GM23248 (cell line): ENCODE measurements at places on chromosomes 12 and 14.

- DNase-seq = no peak
These were observed 334 bp upstream of the TMEM132C start for GRCh38 chr12:128266541-128267130.

GRCh38 chr12:56243731-56244181, 13.9 kb downstream of the SLC39A5 start:
- DNase-seq = peak; percentile 44

DNA sequence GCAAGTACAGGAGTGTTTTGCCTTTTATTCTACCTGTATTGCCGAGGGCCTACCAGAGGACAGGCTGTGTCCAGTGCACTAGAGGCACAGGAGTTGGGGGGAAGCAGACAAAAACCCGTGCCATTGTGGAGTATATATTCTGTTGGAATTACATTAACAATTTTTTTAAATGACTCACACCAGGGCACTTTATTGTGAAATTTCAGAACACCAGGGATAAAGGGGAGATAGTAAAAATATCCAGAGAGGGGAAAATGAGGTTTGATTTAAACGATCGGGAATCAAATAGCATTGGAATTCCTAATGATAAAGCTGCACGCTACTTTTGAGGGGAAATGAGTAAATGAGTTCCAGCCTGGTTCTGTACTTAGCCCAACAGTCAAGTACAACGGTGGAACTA, 123.2 kb downstream of the PELI2 start:
- peak; percentile 44 for DNase-seq

GRCh38 chr12:75831402-75831801, 200.2 kb downstream of the PHLDA1 start:
- DNase-seq = no peak

- DNase-seq = no peak
These were observed 10.9 kb upstream of the TAC3 start for GRCh38 chr12:57027011-57027804.

DNA sequence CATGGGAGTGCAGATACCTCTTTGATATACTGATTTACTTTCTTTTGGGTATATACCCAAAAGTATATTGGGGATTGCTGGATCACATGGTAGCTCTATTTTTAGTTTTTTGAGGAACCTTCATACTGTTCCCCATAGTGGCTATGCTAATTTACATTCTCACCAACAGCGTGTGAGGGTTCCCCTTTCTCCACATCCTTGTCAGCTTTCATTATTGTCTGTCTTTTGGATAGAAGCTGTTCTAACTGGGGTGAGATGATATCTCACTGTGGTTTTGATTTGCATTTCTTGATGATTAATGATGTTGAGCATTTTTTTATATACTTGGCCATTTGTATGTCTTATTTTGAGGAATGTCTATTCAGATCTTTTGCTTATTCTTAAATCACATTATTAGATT, 44.1 kb upstream of the JDP2 start:
- no peak for DNase-seq

- no peak for DNase-seq
These were observed 326.6 kb downstream of the LRIG3 start for GRCh38 chr12:58593557-58594304.

DNA sequence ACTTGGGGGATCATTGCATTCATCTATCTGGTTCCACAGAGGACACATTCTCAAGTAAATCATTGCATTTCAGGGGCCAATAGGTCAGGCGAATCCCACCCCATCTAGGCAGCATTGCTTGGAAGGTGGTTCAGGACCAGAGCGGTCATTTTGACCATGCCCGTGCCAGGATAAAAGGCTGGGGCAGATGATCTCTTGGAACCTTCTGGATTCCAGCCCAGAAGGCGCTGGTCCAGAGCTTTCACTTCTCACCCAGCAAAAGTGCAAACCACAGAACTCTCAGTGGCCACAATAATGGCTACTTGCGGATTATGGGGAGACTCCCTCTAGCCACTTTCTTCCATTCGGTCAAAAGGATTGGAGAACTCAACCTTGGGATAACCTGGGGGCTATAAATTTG, 595 bp upstream of the KRT85 start:
- no peak for DNase-seq

- no peak for DNase-seq
These were observed 86.4 kb downstream of the STAB2 start for GRCh38 chr12:103673487-103673886.

- DNase-seq = no peak
These were observed 9.6 kb downstream of the RDH16 start for GRCh38 chr12:56947633-56948456.

DNA sequence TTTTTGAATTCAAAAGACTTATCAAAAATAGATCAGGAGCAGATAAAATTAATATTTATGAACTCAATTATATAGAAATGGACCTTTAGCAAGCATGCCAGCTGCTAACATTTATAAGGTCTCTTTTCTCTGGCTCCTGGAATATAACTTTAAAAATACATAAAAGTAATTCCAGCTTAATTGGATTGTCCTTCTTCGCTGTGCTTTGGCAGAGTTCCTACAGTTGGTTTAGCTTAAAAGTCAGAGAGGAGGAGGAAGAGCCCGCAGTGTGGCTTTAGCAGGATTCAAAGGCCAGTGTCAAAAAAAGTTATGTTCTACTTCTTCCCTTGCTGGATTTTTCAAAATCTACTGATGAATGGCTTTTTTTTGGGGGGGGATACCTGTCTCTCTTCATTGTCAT, 1484.9 kb upstream of the TMEM132C start:
- DNase-seq = no peak

DNA sequence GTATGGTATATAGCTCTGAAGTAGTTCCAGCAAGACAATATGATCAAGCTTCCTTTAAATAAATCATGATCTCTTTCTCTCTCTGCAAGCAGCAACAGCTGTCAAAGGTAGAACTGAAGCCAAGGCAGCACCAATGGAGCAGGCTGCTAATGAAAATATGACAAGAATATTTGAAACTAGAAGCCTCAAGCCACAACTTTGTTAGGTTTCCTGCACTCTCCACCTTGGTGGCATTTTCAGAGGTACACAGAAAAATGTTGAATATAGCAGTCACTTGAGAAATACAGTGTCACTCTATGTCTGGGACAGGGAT, 43.8 kb upstream of the PSMA6 start:
- DNase-seq = no peak

GRCh38 chr14:96252323-96252998, 3.5 kb upstream of the BDKRB1 start:
- DNase-seq = peak; percentile 57

GRCh38 chr12:26514364-26514763, 318.6 kb downstream of the ITPR2 start:
- DNase-seq = peak; percentile 1

DNA sequence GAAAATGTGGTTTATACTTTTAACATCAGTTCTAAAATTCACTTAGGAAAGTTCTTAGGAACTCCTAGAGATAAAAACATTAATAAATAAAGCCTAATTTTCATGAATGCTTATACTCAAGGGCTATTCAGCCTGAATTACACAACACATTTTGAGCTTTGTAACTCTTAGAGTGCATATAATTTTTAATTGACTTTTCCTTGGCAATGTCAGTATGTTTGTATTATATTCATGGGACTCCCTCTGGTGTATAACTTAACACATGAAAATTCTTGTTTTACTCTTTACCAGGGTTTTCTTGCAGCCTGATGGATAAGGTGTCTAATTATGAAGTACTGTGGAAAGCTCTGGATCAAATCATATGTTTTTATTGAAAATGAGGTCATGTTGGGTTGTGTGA, 150.6 kb upstream of the HMGA2 start:
- peak; percentile 48 for DNase-seq

GRCh38 chr14:24074625-24075484, 3.5 kb downstream of the CPNE6 start:
- no peak for DNase-seq

DNA sequence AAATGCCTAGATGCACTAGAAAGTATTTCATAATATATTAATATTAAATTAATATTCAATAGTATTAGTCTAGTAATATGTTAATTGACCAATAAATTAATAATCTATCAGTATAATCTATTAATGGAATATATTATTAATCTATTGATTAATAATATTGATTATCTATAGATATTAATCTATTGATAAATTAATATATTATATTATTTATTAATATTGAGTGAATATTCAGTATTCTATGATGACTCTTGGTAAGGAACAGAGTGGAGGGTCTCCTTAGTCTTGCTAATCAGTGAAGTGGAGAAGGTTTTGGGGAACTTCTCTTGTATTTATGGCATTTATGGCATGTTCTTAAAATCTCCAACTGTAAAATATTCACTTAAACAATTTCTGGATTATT, 679.3 kb upstream of the FLRT2 start:
- no peak for DNase-seq

DNA sequence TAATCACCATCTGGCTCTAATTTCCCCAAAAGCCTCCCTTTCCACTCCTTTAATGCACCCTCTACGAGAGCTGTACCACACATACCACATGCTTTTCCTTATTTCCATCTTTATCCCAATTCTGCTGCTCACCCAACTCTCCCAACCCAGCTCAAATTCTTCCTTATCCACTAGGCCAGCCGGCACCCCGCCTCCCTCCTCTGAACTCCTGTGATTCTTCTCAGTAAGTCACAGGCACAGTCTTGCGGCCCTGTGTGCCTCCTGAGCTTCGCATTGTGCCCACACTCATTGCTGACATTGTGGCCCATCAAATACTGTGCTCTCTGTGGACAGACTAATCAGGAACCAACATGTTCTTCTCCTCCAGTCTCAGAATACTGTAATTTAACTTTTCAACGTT, 45.4 kb downstream of the APPL2 start:
- no peak for DNase-seq

DNA sequence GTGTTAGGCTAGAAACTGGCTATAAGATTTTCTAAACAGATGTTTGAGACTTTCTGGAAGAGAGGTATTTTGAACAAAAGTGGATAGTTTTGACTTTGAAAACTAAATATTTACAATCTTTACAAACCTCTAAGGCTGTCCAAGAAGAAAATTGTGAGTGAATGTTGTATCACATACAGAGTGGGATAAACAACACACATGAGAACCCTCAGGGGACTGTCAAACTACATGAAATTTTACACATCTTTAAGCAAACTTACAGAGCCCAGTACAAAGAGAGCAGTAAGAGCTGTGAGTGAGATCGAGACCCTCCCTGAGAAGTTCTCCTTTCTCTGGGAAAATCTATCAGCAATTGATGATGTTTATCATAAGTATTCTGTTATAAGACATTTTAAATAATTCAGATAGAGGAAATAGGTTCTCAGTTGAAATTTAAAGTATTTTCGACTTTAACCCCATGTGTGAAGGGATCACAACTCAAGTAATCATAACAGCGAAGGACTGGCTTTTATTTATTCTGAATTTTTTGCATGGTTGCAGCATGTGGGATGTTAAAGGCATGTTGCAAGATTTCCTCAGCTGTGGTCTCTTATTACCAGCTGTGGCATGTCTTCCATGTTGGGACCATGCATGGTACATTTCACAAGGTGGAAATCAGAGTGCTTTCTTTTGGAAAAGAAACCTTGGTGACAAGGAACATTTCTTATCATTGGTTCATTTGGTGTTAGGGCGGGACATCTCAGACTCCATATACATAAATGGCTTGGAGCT, 264.0 kb upstream of the PRICKLE1 start:
- no peak for DNase-seq

- DNase-seq = no peak
These were observed 10.5 kb downstream of the CACNA2D4 start for GRCh38 chr12:1907652-1908611.

DNA sequence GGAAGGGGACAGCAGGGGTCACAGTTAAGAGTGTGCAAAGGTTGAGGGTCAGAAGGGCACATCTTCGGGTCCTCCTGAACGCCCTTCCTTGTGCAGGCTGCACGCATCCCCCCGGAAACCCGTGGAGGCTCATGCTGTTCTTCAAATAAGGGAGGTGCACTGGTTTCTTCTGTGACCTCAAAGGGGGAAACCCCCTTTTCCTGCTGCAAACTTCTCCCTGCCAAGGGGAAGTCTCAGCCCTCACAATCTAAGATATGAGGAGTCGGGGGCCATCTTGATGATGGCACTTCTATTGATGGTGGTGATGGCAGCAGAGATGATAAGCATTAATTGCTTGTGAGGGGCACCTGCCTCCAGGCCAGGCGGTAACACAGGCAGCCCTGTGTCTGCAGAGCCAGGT, 40.0 kb downstream of the ISCA2 start:
- DNase-seq = no peak

- peak; percentile 83 for DNase-seq
These were observed at the start of gene TMEM117 for GRCh38 chr12:43835656-43836474. Gene TMEM117 (plus strand): TSS chr12:43836081.

DNA sequence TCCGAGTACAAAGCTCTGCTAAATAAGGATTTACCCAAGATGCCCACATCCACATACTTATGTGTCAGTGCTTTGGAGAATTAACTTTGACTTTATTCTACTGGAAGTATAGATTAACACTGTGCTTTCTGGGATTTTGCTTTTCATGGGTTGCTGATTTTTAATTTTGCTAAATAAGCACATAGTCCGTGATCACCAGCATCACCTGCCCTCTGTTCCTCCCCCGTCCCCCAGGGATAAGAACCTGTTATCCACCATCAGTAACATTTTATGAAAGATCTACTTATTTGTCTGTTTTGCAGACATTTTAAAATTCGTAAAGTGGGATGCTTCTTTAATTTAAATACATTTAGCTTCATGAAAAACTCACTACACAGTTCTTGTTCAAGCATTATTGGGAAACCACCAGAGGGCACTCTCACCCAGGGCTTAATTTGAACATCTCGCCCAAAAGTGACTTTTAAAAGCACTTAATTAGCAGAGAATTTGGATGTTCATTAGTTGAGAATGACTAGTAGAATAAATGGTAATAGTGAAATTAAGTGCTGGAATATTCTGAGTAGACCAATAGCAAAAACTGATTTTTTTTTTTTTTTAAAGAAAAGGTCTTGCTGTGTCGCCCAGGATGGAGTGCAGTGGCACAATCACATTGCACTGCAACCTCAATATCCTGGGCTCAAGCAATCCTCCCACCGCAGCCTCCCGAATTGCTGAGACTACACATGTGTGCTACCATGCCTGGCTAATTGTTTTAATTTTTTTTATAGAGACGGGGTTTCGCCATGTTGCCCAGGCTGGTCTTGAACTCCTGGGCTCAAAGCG, 35.7 kb downstream of the MRPL42 start:
- peak; percentile 64 for DNase-seq

DNA sequence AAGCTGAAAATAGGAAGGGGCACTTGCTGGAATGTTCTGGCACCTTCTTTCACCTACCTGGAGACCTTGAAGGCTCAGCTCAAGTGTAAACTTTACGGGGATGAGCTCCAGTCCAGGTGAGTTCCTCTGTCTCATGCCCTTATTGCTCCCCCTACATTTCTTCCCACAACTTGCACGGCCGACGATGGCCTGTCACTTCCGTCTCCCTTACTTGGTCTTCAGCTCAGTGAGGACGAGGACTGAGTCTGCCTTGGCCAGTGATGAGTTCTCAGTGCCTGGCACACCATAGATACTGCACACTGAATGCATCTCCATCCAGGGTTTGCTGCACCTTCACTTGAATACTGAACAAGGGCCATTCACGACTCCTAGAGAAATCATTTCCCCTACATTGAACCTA, 21.4 kb downstream of the ADGRD1 start:
- DNase-seq = no peak

DNA sequence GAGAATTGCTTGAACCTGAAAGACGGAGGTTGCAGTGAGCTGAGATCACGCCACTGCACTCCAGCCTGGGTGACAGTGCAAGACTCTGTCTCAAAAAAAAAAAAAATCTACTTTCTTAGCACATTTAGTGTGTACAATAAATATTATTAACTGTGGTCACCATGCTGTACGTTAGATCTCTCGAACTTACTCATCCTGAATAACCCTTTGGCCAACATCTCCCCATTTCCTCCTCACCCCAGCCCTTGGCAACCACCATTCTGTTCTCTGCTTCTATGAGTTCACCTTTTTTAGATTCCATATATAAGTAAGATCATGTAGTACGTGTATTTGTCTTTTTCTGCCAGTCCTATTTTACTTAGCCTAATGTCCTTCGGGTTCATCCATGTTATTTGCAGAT, 13.4 kb downstream of the FUT8 start:
- no peak for DNase-seq
